NCI-H524 treated with DMSO at 0.1 percent for 48 hours (cell line): ENCODE measurements at places on chromosomes 1 and 21.

- no peak for DNase-seq
Observed at GRCh38 chr1:243883551-243883950, 33.5 kb upstream of the AKT3 start.

- DNase-seq, result no peak
Observed at GRCh38 chr1:109924316-109924715, 13.7 kb downstream of the CSF1 start.

- DNase-seq, result no peak
Observed at GRCh38 chr1:153976819-153977249, 640 bp downstream of the JTB start.

- DNase-seq, result no peak
Observed at GRCh38 chr1:89512996-89513720, 11.5 kb upstream of the LRRC8B start.

GRCh38 chr1:103459346-103459745, 66.2 kb upstream of the RNPC3 start:
- DNase-seq, result no peak

- DNase-seq, result no peak
Observed at GRCh38 chr1:45922813-45923212, 119.4 kb downstream of the MAST2 start.

DNA sequence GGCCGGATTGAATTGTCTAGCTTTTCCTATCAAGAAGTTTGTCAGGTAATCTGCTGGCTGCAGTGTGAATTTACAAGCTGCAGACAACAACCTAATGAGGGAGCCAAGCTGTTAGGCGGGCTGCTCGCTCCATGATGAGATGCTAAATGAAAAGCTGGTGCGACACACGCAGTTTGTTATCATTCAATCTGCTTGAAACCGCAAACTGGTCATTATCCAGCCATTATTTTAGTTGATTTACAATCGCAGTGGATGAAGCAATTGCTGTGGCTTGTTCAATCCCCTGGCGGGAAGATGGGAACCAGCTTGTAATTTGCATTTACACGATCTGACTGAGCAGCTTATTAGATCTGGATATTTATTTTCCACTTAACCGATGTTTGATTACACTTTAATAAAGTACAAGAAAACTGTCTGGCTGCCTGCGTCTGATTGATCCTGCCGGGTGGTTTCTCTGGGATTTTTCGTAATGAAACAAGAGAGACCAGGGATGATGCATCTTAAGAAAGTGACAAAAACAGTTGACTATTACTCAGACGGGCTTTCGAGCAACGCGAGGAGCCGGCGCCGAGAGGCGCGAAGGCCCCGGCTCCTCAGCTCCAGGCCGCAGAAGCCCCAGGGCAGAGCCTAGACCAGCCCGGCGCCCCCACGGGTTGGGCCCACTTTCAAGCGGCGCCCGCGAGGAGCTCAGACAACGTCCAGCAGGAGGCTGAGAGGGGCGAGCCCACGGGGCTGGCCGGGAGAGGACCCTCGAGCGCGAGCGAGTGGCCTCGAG, 118.0 kb upstream of the BARHL2 start:
- DNase-seq, result no peak

- no peak for DNase-seq
Observed at GRCh38 chr1:94952539-94952938, 25.6 kb upstream of the CNN3 start.
